NCI-H446 treated with DMSO at 0.1 percent for 48 hours (cell line): ENCODE measurements at places on chromosomes 5 and 9.

GRCh38 chr5:56710826-56711590, 104.3 kb upstream of the MAP3K1 start:
- DNase-seq, result no peak

- DNase-seq, result no peak
Measured at GRCh38 chr5:168457542-168457941, 28.7 kb upstream of the RARS1 start.

GRCh38 chr5:91929522-91929817, 546.4 kb upstream of the ARRDC3 start:
- DNase-seq, result no peak

- DNase-seq, result no peak
Measured at GRCh38 chr5:149019679-149020078, 43.2 kb downstream of the SH3TC2 start.

GRCh38 chr5:150188146-150188842, 1.6 kb upstream of the SLC6A7 start:
- DNase-seq, result no peak

DNA sequence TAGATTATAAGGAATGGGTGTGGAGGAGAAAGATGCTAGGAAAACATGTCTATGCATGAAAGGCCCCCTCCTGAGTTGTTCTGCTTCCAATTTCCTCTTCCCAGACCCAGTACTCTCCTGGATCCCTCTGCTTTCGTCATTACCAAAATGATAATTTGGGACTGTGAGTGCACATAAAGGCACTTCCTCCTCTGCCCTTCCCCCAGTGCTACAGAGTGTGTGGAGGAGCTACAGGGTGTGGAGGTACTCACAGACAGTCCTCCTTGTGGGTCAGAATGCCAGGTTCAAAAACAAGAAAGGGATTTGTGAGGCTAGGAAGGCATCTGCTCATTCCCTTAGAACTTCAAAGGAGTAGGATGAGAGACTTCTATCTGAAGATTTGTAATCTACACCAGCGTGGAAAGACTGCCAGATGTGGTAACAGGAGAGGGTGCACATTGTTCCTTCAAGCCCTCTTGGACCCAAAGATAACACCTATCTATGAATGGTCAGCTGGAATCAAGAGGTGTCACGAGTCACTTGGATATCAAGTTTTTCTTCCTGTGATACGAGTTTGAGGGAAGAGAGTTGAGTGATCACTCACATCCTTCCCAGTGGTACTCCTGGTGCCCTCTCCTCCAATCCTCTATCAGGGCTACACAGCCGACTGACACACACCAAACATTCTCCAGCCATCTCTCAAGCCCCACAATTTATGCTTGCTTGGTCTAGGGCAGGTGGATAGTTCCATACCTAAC, 201.1 kb downstream of the EPB41L4A start:
- DNase-seq, result no peak

DNA sequence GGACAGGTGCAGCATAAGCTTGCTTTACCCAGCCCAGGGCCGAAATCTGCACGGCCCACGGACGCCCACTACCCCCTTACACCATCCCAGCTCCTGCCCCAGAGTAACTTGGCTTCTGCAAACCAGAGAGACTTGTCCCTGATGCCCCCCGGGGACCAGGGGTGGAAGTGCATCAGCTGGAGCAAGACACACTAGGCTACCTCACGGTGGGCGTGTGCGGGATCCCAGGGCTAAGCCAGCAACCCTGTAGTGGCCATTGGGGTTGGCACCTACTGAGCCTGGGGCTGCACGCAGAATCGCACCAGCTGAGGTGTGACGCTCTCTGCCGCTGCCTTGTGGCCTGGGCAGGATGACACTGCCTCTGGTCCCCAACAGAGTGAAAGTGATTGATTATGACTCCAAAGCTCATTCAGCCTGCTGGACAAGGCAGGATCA, 6.1 kb upstream of the ZNF79 start:
- DNase-seq, result no peak

GRCh38 chr5:149325166-149325735, 20.0 kb upstream of the GRPEL2 start:
- no peak for DNase-seq

GRCh38 chr5:149341876-149342275, 3.4 kb upstream of the GRPEL2 start:
- no peak for DNase-seq

DNA sequence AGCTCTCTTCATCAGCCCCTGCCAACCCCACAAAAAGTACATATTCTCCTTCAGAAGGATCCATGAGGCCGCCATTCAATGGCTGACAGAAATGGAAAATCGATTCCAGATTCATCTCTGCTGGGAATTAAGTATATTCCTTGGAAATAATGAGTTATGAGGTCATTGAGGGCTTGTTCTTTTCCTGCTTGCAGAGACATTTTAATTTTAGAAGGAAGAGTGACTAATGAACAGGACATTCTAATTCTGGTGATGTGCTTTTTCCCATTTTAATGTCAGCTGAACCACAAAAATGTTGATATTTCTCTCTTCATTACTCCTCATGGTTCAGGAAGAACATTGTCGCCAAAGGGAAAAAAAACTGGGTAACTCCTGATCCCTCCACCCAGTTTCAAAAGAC, 314.0 kb downstream of the PIK3R1 start:
- no peak for DNase-seq

- peak; percentile 49 for DNase-seq
Measured at GRCh38 chr5:97098922-97099321, 43.5 kb downstream of the LIX1 start.

DNA sequence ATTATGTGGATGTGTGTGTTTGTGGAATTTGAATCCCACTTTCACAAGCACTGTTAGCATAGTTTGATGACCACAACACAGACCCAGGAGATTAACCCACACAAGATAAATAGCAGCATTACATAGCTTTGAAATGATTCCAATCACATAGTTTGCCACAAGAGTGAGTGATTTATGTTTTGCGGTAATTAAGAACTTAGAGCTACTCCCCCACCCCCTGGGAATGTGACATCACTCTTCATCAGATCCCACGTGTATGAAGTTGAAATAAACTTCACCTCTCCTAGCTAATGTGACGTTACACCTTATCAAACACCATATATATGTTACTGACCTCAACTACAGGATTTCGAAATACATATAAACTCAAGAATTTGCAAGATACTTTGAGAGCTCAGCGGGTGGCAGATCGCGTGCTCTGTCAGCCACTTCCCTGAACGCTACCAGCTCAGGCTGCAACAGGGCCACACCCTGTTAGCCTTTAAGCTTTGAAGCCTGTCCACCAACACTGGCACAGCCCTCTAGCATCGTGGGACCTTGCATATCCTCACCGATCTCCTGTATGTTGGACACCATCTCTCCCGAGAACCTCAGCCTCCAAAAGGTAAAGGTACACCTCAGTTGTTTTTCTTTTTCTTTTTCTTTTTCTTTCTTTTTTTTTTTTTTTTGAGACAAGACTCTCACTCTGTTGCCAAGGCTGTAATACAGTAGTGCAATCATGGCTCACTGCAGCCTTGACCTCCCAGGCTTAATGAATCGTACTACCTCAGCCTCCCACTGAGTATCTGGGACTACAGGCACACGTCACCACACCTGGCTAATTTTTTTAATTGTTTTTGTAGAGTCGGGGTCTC, 1.7 kb upstream of the AGTPBP1 start:
- DNase-seq, result no peak

DNA sequence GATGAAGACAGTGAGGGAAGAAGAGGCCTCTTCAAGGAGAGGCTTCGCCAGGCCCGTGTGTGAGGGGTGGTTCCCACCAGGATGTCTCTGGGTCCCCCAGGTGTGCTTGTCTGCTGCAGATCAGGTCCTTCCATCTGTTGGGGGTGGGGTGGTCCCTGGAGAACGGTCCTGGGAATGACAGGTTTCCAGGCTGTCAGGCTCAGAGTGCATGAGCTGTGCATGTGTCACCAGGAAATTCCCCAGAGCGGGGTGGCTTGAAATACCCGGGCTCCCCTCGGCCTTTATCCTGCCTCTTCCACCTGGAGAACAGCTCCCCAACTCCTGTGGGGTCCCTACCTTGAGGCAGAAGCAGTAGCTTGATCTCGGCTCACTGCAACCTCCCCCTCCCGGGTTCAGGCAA, 118.8 kb downstream of the GAPVD1 start:
- DNase-seq, result no peak

GRCh38 chr5:10479154-10479721, 37.6 kb downstream of the ROPN1L start:
- DNase-seq, result no peak

- no peak for DNase-seq
Measured at GRCh38 chr5:168447808-168448207, 38.5 kb upstream of the RARS1 start.
